ENCODE measurements at places on chromosomes 7 and 10.
A peak's percentile ranks its signal among the peaks of the same experiment; 100 is the strongest.

- no peak for DNase-seq
Measured at GRCh38 chr10:31393844-31394243, 74.8 kb downstream of the ZEB1 start.

GRCh38 chr7:111026343-111026742, 64.6 kb upstream of the LRRN3 start:
- no peak for DNase-seq

DNA sequence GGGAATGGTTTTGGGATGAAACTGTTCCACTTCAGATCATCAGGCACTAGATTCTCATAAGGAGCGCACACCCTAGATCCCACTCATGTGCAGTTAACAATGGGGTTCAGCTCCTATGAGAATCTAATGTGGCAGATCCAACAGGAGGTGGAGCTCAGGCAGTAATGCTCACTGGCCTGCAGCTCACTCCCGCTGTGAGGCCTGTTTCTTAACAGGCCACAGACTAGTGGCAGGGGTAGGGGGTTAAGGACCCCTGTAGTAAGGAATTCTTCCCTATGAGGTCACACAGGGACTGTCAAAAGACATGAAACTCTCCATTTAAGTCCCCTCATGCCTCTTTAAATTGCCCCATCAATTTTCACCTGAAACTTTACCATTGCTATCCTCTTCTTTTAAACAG, 8.0 kb downstream of the HGF start:
- no peak for DNase-seq

- DNase-seq, result no peak
Measured at GRCh38 chr7:47763063-47763974, 181.4 kb upstream of the TNS3 start.

- no peak for DNase-seq
Measured at GRCh38 chr10:44183667-44184632, 200.9 kb downstream of the CXCL12 start.

- no peak for DNase-seq
Measured at GRCh38 chr7:94578614-94579013, 69.0 kb downstream of the CASD1 start.

- no peak for DNase-seq
Measured at GRCh38 chr7:2626498-2627117, 5.2 kb upstream of the TTYH3 start.

GRCh38 chr10:122221958-122222357, 49.1 kb upstream of the BTBD16 start:
- DNase-seq, result no peak

- no peak for DNase-seq
Measured at GRCh38 chr10:115963848-115964247, 309.2 kb downstream of the GFRA1 start.

DNA sequence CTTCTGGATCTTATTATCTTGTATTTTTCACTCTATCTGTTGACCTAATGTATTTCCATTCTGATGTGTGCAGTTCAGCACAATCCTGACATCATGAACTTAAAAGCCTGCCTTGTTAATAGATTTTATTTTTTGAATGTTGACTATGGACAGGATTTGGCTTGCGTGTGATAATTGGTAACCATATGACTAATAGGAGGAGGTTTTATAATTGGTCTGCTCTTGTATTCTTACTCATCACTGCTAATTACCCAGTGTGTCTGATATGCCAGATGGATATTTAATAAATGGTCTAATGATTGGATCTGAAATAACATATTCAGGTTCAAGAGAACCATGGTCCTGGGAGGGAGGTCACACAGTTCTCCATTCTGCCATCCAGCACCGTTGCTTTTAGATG, 45.9 kb downstream of the MTURN start:
- no peak for DNase-seq

- no peak for DNase-seq
Measured at GRCh38 chr10:111384556-111384955, 307.7 kb downstream of the ADRA2A start.

- DNase-seq, result no peak
Measured at GRCh38 chr7:29485339-29486190, 78.1 kb upstream of the PRR15 start.

GRCh38 chr7:8178353-8178752, 83.6 kb downstream of the ICA1 start:
- no peak for DNase-seq

- no peak for DNase-seq
Measured at GRCh38 chr7:94030634-94031033, 26.5 kb upstream of the BET1 start.

DNA sequence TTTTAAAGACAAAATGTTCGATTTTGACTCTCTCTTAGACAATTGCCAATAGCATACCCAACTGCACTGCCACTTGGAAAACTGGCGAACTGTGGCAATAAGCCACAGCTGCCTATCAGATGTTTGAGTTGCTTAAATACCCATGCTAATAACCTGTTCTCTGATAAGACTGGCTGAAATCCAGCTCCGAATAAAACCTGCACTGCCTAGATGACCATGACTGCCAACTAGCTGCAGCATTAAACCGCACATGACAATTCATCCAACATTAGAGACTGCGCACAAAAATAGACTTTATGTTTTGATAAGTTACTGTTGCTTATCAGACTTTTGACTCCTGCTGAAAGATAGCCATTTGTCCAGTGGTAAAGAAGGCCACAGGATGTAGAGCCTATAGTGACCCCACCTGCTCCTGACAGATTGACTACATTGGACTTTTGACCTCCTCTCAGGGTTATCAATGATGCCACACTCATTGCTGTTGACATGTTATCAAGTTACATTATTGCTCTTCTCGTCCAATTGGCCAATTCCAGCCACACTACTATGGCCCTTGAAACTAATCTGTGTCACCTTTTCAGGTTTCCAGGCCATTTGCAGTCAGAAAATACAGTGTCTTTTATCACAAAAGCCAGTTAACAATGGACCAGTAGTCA, 299.0 kb downstream of the HGF start:
- no peak for DNase-seq

GRCh38 chr7:107047902-107048782, 3.6 kb downstream of the PRKAR2B start:
- no peak for DNase-seq

- DNase-seq, result no peak
Measured at GRCh38 chr10:14478604-14479003, 147.9 kb upstream of the FRMD4A start.

DNA sequence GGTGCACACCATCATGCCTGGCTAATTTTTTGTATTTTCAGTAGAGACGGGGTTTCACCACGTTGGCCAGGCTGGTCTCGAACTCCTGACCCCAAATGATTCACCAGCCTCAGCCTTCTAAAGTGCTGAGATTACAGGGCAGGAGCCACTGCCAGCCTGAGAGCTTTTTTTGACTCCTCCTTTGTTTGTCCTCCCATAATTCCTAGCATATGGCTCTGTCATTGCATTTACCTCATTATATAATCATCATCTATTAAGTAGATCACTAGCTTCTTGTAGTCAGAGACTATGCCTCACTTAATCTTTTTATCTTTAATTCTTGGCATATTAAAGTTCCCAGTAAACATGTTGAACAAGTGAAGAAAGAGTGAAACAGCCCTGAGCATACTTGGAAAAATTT, 82.1 kb downstream of the CPEB3 start:
- DNase-seq, result no peak

DNA sequence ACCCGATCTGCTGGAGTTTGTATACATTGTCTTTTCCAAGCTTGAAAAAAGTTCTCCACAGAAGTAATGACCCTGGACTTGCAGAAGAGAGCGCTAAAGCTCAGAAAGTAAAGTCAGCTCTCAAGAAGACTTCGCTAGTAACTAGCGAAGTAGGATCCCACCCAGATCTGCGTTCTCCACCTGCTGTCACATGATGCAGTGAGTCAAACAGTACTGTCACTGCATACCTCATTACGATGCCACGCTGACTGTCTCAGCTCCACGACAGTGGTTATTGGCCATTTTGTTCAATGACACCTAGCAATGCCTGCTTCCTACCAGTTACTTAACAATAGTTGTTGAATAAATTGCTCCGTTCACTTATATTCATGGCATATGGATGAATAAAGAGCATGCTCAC, 29.7 kb upstream of the SEC61G start:
- peak; percentile 11 for DNase-seq

- DNase-seq, result no peak
Measured at GRCh38 chr7:76411626-76412025, 2.1 kb upstream of the SSC4D start.

GRCh38 chr10:106836933-106837663, 327.4 kb downstream of the SORCS1 start:
- no peak for DNase-seq

DNA sequence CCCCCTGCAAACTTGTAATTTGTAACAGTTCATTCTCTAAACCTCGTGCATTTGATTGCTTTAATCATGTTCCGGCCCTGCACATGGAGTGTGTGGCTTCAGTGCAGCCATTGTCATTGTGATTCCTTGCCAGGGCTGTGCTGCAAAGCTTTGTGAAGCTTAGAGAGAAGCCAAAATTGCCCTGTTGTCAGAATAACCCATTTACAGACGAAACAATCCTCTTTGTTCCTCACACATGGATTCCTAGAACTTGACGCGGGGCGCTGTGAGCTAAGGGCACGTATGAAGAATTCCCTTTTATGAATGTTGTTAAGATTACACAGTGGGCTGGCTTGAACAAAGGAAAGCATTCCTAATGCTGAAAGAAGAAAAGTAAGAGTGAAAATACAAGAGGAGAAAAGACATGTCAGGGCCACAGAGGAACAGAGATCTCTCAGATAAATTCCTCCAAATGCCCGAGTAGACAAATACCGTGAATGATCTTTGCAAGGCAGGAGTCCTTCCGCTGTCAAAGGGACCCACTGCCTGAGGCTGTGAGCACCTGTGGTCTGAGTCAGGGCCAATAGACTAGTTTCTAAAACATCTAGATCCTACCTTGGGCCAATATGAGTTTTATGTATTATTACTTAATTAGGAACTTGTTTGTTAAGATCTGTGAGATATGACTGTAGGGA, 205.4 kb upstream of the C7orf33 start:
- DNase-seq, result no peak

DNA sequence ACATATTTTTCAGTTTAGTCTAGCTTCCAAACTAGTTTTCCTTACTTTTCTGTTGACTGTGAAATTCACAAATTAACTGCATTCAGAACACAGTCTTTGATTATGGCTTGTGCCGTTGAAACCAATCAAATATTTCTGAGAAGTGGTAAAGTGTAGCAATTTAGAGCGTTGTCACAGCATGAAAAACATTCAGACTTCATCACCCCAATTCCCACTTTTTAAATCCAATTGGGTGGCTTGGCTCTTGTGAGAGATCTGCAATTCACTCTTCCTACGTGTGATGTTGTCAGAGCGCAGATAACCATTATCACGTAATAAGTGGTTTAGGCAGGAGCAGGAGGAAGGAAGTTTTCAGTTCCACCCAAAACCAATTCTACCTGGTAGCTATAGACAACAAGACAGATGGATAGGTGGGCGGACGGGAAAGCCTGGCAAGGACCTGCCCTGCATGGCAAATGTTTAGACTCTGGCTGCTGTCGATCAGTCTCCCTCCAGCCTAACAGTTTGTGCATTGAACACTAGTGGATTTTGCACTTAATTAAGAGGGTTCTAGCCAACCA, 8.9 kb downstream of the COBL start:
- no peak for DNase-seq

- no peak for DNase-seq
Measured at GRCh38 chr7:31991406-31991805, 78.8 kb downstream of the PDE1C start.

- no peak for DNase-seq
Measured at GRCh38 chr10:87930934-87931835, 67.8 kb downstream of the PTEN start.

DNA sequence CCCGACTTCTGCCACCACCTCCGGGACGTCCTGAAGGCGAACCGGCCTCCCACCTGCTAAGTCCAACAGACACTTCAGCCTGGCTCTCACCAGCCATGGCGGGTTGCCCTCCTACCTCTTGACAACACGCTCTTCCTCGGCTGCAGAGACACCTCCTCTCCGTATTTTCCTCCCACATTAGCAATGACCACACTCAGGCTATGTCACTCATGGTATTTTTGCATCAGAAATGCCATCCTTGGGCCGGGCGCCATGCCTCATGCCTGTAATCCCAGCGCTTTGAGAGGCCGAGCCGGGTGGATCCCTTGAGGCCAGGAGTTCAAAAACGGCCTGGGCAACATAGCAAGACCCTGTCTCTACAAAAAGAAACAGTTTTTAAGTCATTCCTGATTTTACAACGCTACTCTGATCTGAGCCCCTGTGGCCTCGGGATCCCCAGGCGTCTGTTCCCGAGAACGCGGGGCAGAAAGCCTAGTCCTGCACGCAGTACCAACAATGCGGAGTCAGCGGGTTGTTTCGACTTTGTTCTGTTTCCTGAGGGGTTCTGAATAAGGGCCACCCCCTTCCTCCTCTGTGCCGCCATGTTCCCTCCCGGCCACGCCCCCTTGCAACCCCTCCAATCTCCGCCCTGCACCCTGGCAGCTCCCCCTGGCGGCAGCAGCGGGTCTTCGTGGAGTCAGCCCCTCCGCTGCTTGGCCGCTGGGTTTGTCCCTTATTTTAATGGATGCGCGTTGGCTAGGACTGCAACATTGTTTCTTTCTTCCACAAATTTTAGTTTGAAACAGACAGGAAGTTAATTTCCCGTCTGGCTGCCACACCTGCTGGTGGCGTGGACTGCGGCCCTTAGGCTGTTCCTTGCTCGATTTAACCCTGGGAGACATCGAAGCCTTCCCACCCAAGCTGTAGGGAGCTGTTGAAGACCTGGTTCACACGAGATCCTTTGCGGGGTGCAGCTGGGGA, 9.7 kb upstream of the ZFAND2A start:
- DNase-seq, result peak; percentile 96

GRCh38 chr10:123390332-123390731, 236.1 kb downstream of the BUB3 start:
- no peak for DNase-seq

GRCh38 chr10:130453036-130453720, 317.0 kb downstream of the GLRX3 start:
- DNase-seq, result no peak
